ENCODE measurements at places on chromosomes 1 and 21.

DNA sequence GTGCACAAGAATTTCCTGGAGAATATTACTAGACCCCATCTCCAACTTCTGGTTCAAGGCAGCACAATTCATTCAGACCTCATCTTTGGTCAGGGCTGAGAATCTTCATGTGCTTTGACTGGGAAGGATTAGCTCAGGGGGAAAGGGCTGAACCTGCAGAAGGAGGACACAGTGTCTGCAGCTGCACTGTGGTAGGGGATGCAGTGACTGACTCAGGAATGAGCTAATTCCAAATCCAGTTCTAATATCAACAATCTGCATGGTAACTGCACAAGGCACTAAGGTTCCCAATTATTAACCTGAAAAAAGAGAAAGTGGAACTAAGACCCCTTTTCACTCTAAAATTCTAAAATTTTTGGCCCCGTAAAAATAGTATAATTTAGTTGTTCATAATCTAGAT is 31.6 kb downstream of the TTLL7 start:
- DNase-seq, result no peak

- no peak for DNase-seq
Observed at GRCh38 chr1:208437401-208437800, 193.2 kb upstream of the PLXNA2 start.

DNA sequence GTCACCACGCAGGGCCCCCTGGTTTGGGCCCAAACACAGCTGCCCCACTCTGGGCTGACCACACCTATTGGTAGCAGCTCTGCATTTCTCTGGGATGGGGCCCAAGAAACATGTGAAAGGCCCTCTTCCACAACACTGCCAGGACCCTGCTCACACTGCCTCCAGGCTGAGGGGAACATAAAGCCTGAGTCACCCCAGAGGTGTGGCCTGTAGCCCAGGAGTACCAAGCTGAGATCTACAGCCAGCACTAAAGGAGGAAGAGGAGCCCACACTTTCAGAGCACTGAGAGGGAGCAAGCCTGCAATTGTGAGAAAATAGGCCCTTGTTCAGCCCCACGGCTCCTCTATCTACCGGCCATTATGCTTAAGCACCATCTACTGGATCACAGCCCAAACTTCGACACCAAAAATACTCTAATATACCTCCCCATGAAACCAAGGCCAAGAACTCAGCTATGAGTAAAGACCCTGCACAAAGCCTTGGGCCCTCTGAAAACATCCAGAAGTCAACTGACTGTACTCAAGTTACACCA is 14.4 kb upstream of the OR2T10 start:
- DNase-seq, result no peak

DNA sequence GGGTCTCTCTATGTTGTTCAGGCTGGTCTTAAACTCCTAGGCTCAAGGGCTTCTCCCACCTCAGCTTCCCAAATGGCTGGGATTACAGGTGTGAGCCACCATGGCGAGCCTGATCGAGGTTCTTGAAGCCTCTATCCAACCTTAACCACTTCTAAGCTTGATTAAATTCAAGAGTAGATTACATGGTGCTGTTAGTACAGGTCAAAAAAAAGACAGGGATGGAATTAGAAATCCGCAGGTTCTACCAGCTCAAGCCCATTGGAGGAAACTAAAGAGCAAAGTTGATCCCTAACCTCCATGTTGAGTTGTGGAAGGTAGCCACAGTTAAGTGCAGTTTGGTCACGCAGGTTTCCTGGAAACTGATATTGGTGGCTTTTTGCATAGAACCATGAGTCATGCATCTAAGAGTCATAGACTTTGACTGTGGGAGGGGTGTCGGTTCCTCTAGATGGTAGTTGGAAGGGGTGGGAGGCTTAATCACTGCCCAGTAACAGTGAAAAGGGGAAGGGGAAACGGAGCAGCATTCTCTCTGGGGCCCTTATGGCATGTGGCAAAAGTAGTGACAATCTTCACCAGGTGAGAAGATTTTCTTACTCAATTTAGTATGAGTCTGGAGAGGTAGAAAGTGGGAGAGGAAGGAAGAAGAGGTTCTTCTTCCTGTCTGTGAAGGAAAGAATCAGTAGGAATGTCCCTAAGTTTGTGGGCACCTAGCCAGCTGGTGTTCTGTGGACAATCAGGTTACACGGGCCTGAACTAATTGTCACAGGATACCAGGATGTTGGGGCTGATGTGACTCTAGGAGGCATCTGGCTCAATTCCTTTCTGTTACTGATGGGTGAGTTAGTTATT is 7.0 kb downstream of the CD53 start:
- no peak for DNase-seq

DNA sequence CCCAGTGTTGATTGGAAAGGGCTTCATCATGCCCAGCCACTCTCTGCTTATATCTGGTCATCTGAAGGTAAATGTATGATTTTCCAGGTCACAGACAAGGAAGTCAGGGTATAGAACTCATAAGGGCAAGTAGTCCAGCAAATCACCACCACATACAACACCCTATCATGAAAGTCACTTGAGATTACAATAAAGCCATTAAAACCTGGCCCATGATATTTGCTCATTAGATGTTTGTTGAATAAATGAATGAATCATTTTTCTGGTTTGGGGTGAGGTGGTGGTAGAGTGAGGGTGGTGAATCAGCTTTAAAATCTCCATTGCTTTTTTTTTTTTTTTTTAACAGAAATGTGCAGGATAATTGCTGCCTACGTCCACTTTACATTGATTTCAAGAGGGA is 91.9 kb downstream of the TGFB2 start:
- DNase-seq, result no peak

DNA sequence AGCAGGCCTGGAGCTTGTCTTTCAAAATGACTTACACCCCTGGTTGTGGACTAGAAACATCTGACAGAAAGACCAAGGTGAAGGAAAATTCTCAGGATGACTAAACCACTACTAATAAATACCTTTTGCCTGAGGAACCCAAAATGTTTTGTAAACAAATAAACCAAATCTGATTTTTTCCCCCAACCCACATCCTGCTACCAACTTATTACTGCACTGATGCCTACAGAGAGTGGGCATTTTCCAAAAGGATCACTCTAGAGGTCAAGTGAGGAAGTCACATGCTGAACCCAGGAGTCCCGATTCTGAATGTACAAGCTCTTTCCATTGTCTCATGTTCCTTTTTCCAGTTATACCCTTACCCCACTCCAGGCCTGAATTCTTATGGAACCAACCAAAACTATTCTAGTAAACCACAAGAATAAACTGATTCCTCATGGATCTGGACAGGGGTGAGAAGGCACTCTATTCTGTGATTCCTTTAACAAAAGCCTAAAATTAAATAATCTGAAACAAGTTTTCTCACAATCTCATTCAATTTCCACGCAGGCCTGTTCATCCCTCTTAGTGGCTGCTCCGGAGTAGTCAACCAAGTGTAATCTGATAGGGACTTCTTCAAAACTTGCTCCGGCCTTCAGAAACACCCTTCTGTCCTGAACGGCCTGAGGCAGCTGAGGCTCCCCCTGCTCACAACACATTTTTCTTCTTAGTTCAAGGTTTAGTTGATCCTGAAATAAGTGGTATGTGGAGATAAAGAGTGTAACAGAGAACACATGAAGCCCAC is 1.4 kb downstream of the PI4KB start:
- DNase-seq, result no peak

DNA sequence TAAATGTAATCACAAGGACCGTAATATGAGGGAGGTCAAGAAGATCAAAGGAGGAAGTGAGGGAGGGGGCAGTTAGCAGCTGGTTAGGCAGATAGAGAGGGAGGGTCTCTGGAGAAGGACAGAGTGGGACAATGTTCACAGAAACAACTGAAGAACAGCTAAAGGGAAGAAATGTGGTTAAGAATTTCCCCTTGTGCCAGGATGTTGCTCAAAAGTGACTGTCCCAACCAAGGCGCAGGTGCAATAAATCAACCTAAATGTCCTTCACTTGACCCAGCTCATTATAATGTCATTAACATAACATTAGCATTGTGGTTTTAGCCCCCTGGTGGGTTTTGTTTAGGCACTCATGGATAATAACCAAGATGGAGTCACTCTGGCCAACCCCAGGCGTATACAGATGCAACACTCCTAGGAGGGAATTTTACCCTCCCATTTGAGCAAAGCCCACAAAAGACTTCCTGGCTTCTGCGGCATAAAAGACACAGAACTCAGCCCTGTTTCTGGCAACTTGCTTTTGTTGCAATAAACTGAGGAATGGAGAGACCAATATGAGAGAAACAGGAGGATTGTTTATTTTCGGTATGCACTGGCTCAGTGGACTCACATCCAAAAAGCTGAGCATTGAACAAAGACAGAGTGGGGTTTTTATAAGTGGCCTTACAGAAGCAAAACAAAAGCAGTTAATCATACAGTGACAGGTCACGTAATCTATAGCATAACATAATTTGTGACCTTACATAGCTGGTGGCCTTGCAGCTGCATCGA is 7.3 kb upstream of the CA6 start:
- DNase-seq, result no peak

- DNase-seq, result no peak
Observed at GRCh38 chr1:227042292-227042691, 102.2 kb downstream of the COQ8A start.

- DNase-seq, result no peak
Observed at GRCh38 chr1:224456637-224456953, 22.0 kb upstream of the WDR26 start.

- DNase-seq, result peak; percentile 38
Observed at GRCh38 chr1:161198194-161198896, 509 bp downstream of the ADAMTS4 start.

- DNase-seq, result no peak
Observed at GRCh38 chr21:15804247-15805005, 74.6 kb downstream of the USP25 start.

- DNase-seq, result no peak
Observed at GRCh38 chr1:216881695-216882094, 158.5 kb upstream of the ESRRG start.
